Tibial nerve (tissue), 4 donors: ENCODE measurements at places on chromosomes 6 and 20.
A peak's percentile ranks its signal among the peaks of the same experiment; 100 is the strongest.

DNA sequence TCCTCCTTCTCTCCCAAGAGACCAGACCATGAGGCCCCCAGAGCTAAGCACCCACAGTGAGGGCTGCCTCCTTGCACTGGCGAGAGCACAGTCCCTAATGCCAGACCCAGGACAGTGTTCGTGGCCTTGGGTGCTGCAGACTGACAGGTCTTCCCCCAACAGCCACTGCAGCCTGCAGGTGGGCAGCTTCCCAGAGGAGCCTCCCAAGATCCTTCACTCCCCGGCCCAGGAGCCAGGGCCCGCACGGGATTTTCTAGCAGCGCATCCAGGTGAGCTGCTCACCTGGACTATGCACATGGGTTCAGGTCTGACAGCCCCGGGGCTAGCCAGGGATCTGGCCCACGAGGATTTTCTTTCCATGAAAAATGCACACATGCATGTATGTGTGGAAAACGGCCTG, 41.7 kb downstream of the SUMO4 start:
- no peaks in the 10 kb centered on the region for H3K36me3 ChIP-seq
- no peaks in the 10 kb centered on the region for H3K27me3 ChIP-seq
- H3K4me1 ChIP-seq, result no peaks in the 10 kb centered on the region
- H3K27ac ChIP-seq, result no peak overlapping the region
- H3K4me3 ChIP-seq, result no peak overlapping the region

- H3K27me3 ChIP-seq, result no peaks in the 10 kb centered on the region
- no peak overlapping the region for H3K27ac ChIP-seq
- H3K4me3 ChIP-seq, result no peak overlapping the region
- H3K4me1 ChIP-seq, result no peaks in the 10 kb centered on the region
These were observed 517.8 kb upstream of the FLRT3 start for GRCh38 chr20:14855171-14855570.

- no peaks in the 10 kb centered on the region for H3K27me3 ChIP-seq
- no peaks in the 10 kb centered on the region for H3K4me1 ChIP-seq
- H3K36me3 ChIP-seq, result no peaks in the 10 kb centered on the region
- no peak for DNase-seq
- H3K27ac ChIP-seq, result no peak overlapping the region
- H3K4me3 ChIP-seq, result no peak overlapping the region
These were observed 54.4 kb upstream of the SLCO4A1 start for GRCh38 chr20:62587757-62588402.

DNA sequence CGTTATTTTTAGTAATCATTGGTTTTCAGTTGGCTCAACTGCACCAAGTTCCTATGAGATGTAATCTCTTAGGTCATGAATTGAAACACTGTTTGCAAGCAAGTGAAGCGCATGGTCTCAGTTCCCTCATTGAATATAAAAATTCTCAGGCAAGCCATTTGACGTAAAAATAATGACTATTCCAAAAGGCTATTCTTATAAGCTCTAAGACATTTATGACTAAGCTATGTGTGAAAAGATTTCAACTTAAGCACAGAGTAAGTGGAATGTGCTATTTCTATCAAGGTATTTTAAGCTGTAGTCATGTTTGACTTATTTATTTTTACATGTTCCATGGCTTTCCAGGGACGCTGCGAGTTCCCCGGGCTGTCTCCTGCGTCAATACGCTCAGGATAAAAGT, 248.5 kb downstream of the THBS2 start:
- H3K4me1 ChIP-seq, result no peaks in the 10 kb centered on the region
- no peaks in the 10 kb centered on the region for H3K36me3 ChIP-seq
- H3K4me3 ChIP-seq, result no peak overlapping the region
- no peaks in the 10 kb centered on the region for H3K27me3 ChIP-seq
- H3K27ac ChIP-seq, result no peak overlapping the region

DNA sequence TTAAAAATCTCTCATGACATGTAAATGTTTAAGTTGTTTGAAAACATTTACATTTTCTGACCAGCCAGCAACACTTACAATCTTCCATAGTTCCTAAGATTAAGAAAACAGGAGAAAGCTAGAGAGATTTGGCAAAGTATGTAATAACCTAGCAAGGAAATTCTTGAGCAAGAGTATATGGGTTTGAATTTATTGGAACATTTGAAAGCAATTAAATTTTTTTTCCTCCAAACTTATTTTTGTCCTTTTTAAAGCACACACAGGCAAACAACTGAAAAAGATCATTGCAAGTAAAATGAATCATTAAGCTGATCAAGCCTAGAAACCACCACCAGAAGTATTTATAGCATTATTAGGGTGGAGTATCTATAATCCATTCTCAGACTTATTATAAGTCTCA, 20.1 kb upstream of the ZNF217 start:
- no peak overlapping the region for H3K4me3 ChIP-seq
- H3K27ac ChIP-seq, result peak overlapping the region; percentile 17
- DNase-seq, result no peak
- H3K36me3 ChIP-seq, result no peaks in the 10 kb centered on the region
- no peaks in the 10 kb centered on the region for H3K27me3 ChIP-seq

DNA sequence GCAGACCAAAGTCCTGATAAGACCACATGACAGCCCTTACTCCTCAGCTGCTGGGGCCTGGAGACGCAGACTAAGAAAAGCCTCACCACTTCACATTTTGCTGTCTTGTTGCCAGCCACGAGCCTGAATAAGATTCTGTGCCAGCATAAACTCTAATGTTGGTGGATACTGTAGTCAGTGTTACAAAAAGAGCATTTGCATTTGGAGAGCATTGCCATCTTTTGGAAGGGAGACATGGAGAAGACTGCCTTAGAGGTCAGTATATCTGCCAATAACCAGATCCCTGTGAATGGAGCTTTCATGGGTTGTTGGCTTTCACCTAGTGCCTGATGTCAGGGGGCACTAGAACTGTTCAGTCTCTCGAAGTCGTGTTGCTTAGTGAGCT, 315.2 kb downstream of the ZFAND3 start:
- no peaks in the 10 kb centered on the region for H3K4me1 ChIP-seq
- no peak overlapping the region for H3K27ac ChIP-seq
- H3K4me3 ChIP-seq, result no peak overlapping the region
- H3K27me3 ChIP-seq, result no peaks in the 10 kb centered on the region
- no peaks in the 10 kb centered on the region for H3K36me3 ChIP-seq

GRCh38 chr20:38725931-38726803, 1.9 kb downstream of the SLC32A1 start:
- H3K36me3 ChIP-seq, result no peaks in the 10 kb centered on the region
- no peak overlapping the region for H3K27ac ChIP-seq
- peaks cover 5% of the 10 kb centered on the region for H3K4me1 ChIP-seq

DNA sequence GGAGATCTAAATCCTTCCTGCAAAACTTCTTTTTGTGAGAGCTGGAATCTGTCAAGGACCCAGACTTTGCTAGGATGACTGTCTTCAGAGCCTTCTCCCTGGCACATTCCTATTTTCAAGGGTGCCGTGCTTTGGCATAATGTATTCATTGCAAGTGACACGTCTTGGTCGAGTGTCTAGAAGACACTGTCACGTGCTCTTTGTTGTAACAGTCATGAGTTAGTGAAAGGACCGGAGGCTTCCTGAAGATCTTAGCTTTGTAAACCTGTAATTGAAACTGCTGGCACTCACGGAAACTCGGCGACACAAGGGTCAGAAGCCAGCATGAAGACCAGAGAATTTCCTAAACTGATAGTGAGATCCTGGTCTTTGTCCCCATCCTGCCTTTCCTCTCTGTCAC, 19.7 kb upstream of the TAGAP start:
- DNase-seq, result no peak
- H3K27ac ChIP-seq, result no peak overlapping the region
- H3K4me1 ChIP-seq, result no peaks in the 10 kb centered on the region
- no peak overlapping the region for H3K4me3 ChIP-seq

GRCh38 chr6:3128356-3129108, 10.0 kb downstream of the BPHL start:
- no peak overlapping the region for H3K4me3 ChIP-seq
- DNase-seq, result no peak
- H3K4me1 ChIP-seq, result no peaks in the 10 kb centered on the region
- no peak overlapping the region for H3K27ac ChIP-seq
- H3K27me3 ChIP-seq, result no peaks in the 10 kb centered on the region
- no peaks in the 10 kb centered on the region for H3K36me3 ChIP-seq

DNA sequence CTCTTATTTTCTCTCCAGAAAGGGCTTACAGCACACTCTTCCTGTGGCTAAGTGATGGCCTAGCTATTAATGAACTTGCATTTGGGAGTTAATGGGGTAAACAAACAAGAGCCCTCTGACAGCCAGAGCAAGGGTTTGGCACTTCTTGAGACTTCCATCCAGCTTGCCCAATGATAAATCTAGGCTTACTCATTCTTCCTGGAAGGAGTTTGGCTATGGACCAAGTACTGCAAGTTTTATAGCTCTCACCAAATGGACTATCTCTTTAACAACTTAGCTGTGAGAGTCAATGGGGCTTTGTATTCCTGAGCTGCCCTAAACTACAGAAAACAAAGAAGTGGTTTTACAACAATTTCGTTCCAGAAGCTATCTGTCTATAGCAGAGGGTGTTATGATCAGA, 16.7 kb upstream of the PI3 start:
- H3K4me3 ChIP-seq, result no peak overlapping the region
- H3K36me3 ChIP-seq, result no peaks in the 10 kb centered on the region
- DNase-seq, result no peak
- no peak overlapping the region for H3K27ac ChIP-seq

- H3K4me3 ChIP-seq, result no peak overlapping the region
- H3K27me3 ChIP-seq, result no peaks in the 10 kb centered on the region
- H3K4me1 ChIP-seq, result peaks cover 10% of the 10 kb centered on the region
- peak; percentile 39 for DNase-seq
- H3K27ac ChIP-seq, result no peak overlapping the region
These were observed 253.2 kb downstream of the UST start for GRCh38 chr6:148999929-149000468.

DNA sequence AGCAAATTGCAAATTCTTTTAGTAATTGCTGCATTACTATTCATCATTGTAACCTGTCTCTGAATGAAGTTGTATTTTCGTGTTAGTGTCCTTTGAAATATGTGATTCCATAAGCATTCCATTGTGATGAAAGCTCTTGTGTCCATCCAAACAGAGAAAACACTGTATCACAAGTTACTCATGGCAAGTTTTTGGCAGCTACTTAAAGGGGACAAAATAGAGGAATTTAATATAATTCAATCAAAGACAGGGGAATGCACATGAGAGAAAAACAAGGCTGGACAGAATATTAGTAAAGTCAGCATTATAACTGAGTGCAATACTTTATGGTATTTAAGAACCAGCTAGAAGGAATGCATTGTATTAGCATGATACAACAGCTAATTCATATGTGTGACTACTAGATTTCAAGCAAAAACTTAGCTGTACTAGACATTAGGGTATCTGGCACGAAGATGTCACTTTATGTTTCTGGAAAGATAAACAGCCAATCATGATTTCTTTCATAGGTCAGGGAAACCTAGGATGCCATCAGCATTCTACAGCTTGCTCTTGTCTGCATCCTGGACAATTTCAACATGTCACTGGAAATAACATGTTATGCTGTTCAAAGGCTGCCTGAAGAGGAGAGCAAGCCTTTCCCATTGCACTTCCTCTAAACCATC, 270.6 kb upstream of the MARCKS start:
- H3K27me3 ChIP-seq, result no peaks in the 10 kb centered on the region
- H3K27ac ChIP-seq, result peak overlapping the region; percentile 67
- no peaks in the 10 kb centered on the region for H3K4me1 ChIP-seq
- DNase-seq, result no peak
- no peak overlapping the region for H3K4me3 ChIP-seq

GRCh38 chr6:166467436-166468000, 84.8 kb upstream of the MPC1 start:
- H3K36me3 ChIP-seq, result no peaks in the 10 kb centered on the region
- no peak overlapping the region for H3K4me3 ChIP-seq
- peaks cover 10% of the 10 kb centered on the region for H3K4me1 ChIP-seq
- no peak for DNase-seq

DNA sequence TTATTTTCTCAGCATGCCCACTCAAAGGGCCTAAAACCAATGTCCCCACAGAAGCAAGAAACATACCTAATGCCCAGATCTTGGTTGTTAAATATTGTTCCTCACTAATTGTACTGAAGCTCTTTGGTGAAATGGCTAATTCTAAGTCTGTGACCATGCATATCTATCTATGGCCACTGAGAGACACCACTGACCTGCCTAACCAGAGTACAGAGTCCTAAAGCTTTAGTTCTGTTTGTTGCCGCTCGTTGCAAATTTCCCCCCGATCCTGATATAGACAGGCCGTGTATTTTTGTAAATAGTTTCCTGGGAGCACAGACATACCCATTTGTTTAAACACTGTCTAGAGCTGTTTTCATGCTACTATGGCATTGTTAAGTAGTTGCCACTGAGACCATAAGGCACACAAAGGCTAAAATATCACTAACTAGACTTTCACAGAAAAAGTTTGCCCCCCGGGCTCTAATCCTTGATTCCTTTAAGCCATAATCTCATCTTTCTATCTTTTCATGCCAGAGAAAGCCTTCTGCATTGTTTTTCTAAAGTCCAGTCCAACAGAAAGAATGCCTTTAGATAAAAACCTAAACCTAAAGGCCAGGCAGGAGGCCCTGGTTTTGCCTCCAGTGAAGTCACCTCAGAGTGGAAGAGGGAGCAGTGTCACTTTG, 48.7 kb downstream of the DNAAF9 start:
- no peaks in the 10 kb centered on the region for H3K27me3 ChIP-seq
- no peaks in the 10 kb centered on the region for H3K4me1 ChIP-seq
- H3K36me3 ChIP-seq, result no peaks in the 10 kb centered on the region
- H3K27ac ChIP-seq, result no peak overlapping the region
- H3K4me3 ChIP-seq, result no peak overlapping the region
- no peak for DNase-seq

DNA sequence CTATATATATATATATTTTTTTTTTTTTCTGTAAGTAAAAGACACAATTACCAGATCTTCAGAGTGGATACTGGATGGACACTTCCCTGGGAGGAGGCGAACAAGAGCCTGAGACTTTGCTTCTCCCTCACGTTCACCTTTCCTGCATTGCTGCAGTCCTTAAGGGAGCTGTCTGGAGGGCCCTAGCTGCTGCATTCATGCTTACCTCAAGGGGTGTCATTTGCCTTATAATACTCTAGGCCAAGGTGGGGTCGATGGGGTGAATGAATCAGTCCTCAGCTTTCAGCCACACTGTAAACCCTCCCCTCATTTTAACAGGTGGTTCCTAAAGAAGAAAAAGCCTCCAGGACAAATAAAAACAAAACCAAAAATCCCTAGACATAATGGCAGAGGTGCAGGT, 34.8 kb upstream of the CD83 start:
- no peak overlapping the region for H3K27ac ChIP-seq
- H3K27me3 ChIP-seq, result no peaks in the 10 kb centered on the region
- H3K4me1 ChIP-seq, result no peaks in the 10 kb centered on the region
- no peak overlapping the region for H3K4me3 ChIP-seq

GRCh38 chr20:50611128-50611810, 80.1 kb downstream of the RIPOR3 start:
- H3K36me3 ChIP-seq, result no peaks in the 10 kb centered on the region
- no peak overlapping the region for H3K4me3 ChIP-seq
- no peaks in the 10 kb centered on the region for H3K27me3 ChIP-seq
- DNase-seq, result no peak
- no peak overlapping the region for H3K27ac ChIP-seq
- H3K4me1 ChIP-seq, result no peaks in the 10 kb centered on the region

GRCh38 chr6:104402572-104402971, 457.1 kb downstream of the HACE1 start:
- H3K4me3 ChIP-seq, result no peak overlapping the region
- H3K27ac ChIP-seq, result no peak overlapping the region
- no peak for DNase-seq
